8988T (cell line): ENCODE measurements at places on chromosomes 11 and 22.

GRCh38 chr11:77413850-77414460 lies 59.9 kb downstream of the PAK1 start:
- DNase-seq: no peak

DNA sequence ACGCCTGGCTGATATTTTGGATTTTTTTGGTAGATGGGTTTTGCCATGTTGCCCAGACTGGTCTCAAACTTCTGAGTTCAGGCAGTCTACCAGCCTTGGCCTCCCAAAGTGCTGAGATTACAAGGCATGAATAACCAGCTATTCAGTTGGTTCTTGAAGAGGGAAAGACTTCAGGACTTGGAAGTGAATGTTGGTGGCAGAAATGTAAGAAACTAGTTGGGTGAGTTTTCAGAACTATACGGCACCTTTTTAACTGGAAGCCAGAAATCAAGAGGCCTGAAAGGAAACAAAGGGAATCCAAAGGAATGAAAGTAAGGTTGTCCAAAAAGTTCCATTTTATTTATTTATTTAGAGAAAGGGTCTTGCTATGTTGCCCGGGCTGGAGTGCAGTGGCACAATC lies 2.9 kb downstream of the POGLUT3 start:
- no peak for DNase-seq

- DNase-seq: no peak
Observed at GRCh38 chr11:68832476-68833181, 9.1 kb downstream of the CPT1A start.

- DNase-seq: no peak
Observed at GRCh38 chr11:130782361-130783222, 133.7 kb downstream of the SNX19 start.

DNA sequence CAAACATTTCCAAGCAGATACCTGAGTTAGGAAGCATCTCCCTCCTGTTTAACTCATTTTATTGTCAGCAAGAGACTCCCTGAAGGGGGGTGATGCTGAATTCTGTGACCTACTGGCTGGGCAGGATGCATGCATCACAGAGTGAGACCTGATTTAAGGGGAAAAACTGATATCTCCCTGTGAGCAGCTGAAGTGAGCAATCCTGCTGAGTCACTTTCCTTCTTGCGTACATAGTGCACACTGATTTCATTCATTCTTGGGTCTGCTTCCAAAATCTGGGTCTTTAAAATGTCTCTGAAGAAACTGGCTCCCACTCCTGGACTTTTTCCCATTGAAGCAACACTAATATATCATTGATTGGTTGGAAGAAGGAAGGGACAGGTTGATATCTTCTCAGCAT lies 23.3 kb downstream of the P4HA3 start:
- DNase-seq: peak; percentile 48

- no peak for DNase-seq
Observed at GRCh38 chr11:87030458-87031054, 7.2 kb upstream of the TMEM135 start.

DNA sequence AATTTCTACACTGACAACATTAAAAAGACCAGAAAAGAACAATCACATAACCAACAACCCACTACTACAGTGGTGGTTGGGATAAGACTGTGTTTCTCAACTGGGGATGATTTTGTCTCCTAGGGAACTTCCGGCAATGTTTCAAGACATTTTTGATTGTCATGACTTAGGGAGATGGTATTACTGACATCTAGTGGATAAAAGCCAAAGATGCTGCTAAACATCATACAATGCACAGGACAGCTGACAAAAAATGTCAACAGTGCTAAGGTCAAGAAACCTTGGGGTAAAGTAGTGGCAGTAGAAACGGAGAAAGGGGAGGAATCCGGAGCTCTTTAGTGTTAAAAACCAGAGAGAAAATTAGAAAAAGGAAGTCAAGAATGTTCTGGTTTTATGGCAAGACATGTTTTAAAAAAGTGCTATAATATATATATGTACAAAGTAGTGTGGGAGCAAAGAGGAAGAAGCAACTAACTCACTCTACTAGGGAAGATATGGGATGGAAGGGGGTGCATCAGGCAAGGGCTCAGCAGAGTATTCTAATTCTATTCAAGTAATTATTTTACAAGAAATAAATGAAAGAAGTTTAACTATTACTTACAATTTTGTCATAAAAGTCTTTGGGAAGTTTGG lies 37.2 kb downstream of the CKAP5 start:
- DNase-seq: no peak

DNA sequence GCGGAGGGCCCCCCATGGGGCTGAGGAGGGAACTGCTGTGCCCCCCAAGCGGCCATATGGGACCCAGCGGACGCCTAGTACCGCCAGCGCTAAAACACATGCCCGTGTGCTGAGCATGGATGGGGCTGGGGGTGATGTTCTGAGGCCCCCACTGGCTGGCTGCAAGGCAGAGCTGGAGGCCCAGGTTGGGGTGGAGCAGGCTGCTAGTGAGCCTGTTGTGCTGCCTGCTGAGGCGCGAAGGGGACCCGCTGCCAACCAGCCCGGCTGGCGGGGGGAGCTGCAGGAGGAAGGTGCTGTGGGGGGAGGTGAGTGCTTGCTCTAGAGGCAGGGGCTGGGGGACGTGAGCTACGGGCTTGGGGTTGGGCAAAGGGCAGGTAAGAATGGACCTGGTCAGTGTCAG lies 3.2 kb downstream of the PCNX3 start:
- no peak for DNase-seq

DNA sequence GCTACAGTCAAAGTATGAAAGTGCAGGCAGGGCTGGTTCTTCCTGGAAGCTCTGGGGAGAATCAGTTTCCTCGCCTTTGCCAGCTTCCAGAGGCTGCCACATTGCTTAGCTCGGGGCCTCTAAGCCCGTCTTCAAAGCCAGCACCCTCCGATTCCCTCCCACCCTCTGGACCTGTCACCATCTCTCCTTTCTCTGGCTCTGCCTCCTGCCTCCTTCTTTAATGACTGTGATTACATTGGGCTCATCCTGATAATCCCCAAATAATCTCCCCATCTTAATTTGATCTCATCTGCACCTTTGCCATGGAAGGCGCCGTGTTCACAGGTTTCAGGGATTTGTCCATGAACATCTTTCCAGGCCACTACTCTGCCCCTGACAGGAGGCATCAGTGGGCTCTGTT lies 42.5 kb downstream of the MCM5 start:
- DNase-seq: no peak

DNA sequence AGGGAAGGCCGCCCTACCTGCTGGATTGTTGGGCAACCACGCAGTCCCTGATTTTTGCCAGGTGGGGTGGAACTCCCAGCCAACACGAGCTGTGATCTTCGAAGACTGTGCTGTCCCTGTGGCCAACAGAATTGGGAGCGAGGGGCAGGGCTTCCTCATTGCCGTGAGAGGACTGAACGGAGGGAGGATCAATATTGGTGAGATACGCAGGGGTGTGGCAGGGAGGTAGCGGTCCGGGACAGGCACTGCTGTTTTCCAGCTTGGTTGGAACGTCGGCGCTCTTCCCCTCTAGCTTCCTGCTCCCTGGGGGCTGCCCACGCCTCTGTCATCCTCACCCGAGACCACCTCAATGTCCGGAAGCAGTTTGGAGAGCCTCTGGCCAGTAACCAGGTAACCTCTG lies 7.6 kb downstream of the ACAD8 start:
- DNase-seq: no peak

DNA sequence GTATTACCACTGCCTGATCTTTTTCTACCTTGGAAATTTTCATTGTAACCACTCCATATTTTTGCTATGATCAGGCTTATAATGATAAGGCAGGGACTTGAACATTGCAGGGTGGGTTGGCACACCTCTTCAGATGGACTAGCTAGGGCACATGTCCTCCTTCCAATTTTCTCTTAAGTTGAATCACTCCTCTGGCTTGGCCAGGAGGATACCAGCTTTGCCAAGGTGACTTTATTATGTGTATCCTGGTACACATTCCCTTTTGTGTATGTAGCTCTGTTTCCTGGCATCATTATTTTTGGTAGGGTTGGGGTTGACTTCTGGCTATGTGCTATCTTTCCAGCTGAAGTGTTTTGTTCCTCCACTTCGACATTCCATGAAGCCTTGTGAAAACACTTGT lies 8.5 kb upstream of the LDLRAD3 start:
- no peak for DNase-seq

DNA sequence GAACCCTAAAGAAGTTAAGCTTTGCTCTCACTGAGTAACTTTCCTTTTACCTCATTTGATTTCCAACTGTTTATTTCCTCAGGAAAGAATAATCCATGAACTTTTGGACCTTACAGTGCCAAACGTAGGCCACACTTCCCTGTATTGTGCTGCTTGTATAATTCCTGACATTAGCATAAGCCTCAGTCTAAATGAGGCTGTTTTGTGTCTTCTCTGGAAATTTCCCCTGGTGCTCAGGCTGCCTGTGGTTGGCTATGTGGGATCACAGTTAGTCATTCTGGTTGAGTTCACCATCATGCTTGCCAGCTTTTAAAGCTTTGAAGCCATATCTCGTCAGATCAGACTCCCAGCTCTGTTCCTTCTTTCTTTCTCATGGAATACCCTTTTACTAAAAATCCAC lies 107.0 kb downstream of the FAM76B start:
- DNase-seq: no peak

DNA sequence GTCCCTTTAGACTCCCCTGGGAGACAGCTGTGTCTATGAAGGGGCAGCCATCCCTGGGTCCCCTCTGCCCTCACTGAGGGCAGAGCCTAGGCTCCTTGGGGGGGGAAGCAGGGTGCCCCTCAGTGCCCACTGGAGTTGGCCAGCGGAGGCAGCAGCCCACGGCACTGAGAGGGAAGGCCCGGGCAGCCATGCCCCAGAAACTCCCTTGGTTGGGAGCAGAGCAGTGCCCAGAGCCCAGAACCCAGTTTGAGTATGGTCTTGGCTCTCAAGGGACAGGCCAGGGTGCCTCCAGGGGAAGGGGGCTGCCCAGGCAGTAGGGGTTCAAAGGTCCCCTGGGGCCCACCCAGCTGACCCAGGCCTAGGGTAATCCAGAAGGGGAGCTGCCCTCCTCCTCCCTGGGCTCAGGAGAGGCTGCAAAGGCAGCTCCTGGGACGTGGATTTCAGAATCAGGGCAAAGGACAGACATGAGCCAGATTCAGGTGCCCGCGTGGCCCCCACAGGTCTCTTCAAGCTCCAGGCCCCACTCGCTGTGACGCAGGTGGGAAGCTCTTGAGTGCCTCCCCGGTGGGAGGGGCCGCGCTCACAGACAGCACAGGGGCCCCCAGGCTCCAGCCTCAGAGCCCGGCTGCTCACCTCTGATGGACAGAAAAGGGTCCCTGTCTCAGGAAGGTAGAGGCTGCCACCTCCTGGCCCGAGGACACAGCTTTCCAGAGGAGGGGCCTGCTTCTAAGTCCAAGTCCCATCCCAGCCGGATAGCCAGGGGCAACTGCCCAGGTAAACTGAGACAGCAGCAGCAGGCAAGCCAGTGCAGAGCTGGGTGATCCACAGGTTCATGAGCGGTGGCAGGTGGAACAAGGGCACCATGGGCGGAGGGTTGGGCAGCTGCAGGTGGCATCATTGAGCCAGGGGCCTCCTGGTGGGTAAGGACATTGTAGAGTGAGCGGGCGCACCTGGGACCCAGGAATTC lies 2.6 kb downstream of the C11orf21 start:
- DNase-seq: peak; percentile 95

DNA sequence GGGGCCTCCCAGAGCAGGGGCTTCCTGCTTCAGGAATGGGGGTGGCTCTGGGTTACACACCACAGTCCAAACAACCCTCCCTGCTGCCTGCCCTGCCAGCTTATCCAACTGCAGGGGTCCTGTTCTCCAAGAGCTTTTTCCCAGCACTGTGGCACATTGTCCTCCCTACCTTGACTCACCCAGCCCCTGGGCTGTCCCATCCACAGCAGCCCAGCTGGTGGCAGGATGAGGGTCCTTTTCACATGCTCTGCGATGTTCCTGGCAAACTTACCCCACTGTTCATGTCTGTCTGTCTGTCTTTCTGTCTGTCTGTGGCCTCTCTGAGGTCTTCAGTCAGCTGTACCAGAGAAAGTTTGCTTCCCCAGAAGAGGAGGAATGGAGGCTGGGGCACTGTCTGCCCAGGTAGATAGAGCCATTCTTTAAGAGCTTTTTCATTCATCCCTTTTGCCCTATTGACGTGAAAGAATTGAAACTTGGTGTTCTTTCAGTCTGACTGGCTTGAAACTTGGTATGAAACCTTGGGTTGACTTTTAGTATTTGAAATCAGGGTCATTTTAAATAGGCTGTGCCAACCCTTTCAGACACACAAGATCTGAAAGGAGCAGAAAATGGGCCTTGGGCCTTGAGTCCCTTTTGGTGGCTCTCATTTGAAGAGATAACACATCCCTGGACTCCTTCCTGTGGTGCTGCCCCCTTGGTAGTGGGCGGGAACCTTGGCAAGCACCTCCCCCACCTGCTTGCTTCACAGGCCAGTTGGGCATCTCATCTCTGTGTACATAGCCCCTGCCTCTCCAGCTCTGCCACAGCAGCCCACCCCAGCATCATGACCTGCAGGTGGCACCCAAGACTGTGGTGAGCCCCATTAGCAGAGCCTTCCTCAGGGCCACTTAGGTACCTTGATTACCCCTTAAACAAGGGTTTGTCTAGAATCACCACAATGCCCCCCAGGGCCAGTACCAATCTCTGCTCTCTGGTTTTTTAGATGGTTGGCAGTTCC lies 74.6 kb upstream of the SUSD2 start:
- no peak for DNase-seq

DNA sequence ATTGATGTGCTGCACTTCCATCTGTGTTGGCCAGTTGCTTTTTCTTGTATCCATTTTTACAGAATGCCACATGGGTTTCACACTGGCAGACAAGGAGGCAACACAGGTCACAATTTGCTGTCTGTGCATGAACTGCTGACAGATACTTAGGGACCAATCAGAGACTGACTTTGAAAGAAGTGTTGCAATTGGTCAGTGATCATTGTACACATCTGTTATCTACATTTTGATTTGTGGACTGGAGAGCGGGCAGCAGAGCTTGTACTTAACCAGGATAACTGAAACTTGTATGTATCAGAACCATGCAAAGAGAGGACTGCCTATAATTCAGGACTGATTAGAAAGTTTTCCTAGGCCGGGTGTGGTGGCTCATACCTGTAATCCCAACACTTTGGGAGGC lies 21.8 kb downstream of the PRR5 start:
- DNase-seq: no peak

GRCh38 chr22:37951305-37951704 lies 2.1 kb downstream of the C22orf23 start:
- DNase-seq: no peak

DNA sequence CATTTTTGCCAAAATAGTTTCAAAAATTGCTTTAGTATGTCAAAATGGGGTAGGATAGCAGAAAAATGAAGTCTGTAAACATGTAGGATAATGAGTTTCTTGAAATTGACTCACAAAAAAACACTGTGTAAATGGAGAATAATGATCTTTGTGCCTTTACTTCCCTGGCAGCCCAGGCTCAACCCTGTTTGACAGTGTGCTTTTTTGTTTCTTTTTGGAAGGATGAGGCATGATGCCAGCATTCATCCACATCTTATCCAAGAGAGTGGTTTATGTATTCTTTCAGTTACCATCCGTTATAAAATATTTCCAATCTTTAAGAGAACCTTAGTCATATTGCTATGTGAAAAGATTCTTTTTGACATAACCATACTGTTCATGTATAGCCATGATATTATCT lies 70.6 kb downstream of the ARHGAP42 start:
- DNase-seq: no peak

GRCh38 chr11:27912916-27913315 lies 195.0 kb downstream of the KIF18A start:
- DNase-seq: no peak

- DNase-seq: no peak
Observed at GRCh38 chr11:76025817-76026216, 180.5 kb downstream of the WNT11 start.
